ENCODE measurements at places on chromosomes 2 and 18.
A peak's percentile ranks its signal among the peaks of the same experiment; 100 is the strongest.

- DNase-seq, result no peak
These were observed 15.6 kb downstream of the APLF start for GRCh38 chr2:68483011-68483410.

DNA sequence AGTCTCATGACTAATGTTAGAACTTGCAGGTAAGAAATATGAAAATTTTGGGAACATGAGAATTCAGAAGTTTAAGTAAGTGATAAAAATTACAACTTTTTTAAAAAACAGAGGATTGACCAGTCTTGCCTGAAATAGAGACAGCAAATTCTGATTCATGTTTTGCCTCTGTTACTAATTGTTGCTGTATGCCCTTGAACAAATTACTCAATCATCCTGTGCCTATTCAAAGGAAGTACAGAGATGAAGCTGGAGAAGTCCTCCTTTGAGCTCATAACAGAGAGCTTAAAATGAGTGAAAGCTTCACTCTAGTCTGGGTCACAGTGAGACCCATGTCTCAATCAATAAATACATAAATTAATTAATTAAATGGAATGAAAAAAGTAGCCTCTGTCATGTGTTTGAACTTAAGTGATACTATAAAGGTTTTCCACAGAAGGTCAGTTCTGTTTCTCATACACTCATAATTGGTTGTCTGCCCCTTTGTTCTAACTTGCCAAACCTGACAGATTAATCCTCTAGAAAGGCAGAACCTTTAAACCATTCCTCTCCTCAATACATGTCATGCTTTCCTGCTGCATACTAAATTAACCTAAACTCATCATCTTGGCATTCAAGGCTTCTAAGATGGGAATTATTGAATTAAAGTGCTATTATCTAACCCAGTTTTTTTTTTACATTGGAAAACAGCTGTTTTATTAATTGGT is 374.6 kb upstream of the LRATD1 start:
- no peak for DNase-seq

GRCh38 chr2:86825036-86825692 is 34.5 kb upstream of the CD8A start:
- no peak for DNase-seq

DNA sequence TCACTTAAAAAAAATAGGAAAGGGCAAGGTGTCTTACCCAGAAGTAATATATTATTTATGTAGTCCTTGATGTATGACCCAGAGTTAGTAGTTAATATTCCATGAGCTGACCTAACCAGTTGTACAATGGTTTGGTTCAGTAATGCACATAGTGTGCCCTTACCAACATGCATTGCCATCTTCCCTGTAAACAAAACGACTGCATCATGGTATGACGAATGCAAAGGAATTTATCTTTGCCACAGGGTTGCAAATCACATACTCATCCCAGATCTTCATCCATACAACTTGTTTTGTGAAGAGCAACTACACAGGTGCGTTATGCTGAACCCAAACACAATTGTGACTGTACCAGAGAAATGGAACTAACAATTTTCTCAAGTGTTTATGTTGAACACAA is 68.9 kb upstream of the ZSWIM2 start:
- peak; percentile 12 for DNase-seq

GRCh38 chr18:54856105-54856646 is 27.9 kb downstream of the RAB27B start:
- DNase-seq, result no peak

GRCh38 chr18:56168049-56168781 is 470.2 kb downstream of the TXNL1 start:
- DNase-seq, result peak; percentile 48
